ENCODE measurements at places on chromosomes 7 and 10.

DNA sequence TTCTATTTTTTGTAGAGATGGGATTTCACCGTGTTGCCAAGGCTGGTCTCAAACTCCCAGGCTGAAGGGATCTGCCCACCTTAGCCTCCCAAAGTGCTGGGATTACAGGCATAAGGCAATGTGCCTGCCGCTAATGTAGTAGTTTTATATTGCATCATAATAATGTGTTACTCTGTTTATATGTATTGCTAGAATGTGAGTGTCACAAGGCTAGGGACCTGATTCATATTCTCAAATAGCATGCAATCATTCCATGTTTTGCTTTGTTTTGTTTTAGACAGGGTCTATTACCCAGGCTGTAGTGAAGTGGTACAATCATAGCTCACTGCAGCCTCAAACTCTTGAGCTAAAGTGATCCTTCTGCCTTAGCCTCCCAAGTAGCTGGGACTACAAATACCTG is 13.5 kb downstream of the CCL26 start:
- peak; percentile 38 for DNase-seq

- peak; percentile 38 for DNase-seq
Observed at GRCh38 chr7:50791938-50792341, 9.2 kb upstream of the GRB10 start.

- no peak for DNase-seq
Observed at GRCh38 chr7:74173491-74173865, 678 bp upstream of the EIF4H start.

GRCh38 chr10:10520491-10521385 is 496.9 kb upstream of the CELF2 start:
- peak; percentile 8 for DNase-seq

DNA sequence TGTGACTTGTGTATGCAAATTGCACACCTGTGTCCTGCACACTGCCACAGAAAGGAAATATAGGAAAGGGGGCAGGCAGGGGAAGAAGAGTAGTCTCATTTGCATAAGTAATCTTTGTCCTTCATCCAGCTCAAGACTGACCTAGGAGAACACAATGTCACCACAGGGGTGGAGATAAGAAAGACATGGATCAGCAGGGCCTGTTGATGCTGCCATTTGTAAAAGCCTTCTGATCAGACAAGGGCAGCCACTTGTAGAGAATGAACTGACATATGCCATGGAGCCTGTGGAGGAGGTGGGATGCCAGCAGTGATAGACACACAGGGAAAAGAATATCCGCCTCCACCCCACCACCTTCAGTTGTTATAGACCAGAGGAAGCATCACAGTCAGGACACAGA is 528.9 kb downstream of the HTR7 start:
- DNase-seq = no peak

DNA sequence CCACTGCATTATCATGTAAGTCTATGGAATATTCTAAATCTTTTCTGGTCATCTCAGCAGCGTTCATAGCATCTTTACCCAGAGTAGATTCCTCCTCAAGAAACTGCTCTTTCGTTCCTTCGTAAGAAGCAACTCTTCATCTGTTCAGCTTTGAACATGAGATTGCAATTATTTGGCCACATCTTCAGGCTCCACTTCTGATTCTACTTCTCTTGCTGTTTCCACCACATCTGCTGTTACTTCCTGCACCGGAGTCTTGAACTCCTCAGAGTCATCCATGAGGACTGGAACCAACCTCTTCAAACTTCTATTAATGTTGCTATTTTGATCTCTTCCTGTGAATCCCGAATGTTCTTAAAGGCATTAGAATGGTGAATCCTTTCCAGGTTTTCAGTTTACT is 12.7 kb downstream of the CHST12 start:
- DNase-seq = no peak

DNA sequence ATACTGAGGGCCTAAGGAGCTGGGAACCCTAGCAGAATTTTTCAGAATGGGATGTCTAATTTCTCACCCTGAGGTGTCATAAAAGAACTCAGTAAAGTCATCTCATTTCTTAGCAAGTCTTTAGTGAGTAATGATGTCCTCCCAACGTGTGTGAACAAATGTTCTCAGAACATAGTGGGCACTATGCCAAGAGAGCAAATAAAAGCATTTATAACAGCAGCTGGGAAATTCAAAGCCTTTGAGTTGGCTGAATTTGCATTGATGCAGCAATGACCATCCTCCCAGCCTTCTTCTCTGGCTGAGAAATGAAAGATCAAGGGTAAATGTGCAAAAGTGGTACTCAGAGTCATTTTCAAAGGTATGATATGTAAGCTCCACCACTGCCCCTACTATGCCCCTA is 109.4 kb downstream of the FAM107B start:
- no peak for DNase-seq

DNA sequence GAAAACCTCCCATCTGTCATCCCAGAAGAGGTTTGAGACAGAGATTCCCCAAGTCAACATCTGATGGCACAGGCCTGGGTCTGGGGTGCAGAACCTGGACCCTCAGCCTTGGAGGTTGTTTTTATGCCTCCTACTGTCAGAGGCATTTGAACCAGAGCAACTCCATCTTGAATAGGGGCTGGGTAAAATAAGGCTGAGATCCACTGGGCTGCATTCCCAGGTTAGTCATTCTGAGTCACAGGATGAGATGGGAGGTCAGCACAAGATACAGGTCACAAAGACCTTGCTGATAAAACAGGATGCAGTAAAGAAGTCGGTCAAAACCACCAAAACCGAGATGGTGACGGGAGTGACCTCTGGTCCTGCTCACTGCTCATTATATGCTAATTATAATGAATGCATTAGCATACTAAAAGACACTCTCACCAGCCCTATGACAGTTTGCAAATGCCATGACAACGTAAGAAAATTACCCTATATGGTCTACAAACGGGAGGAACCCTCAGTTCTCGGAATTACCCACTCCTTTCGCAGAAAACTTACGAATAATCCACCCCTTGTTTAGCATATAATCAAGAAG is 92.0 kb downstream of the ITGA8 start:
- DNase-seq = no peak

DNA sequence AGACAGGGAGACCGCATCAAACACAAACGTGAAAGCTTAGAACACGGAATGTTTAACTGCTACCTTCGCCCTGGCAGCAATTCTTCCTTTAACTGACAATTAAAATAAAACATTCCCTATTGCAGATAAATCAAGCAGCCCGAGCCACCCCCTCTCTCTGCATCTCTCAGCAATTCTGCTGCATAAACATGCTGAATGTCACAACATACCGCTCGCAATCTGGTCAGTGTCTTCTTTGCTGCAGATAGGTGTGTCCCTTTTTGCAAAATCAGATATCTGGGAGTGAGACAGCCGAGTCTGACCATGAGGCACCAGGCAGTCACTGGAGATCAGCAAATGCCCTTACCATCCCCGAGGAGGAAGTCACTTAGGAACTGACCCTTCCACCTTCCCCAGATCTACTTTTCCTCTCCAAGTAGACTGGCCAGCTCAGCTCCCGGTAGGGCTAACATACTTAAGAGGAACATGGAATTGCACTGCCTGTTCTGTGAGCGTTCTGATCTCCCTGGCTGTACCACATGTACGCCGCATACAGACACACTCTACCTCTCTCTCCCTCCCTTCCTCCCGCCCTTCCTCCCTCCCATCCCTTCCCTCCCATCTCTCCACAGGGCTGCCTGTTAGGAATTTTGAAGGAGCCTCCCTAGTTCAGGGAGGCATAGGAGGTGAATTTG is at the start of gene FRMD4A:
Gene FRMD4A (minus strand): TSS at position 537 of the 674 bp plus-strand sequence.
- DNase-seq = no peak

GRCh38 chr7:27678617-27679260 is 16.1 kb upstream of the HIBADH start:
- DNase-seq = no peak

GRCh38 chr7:110595694-110596093 is 495.2 kb upstream of the LRRN3 start:
- no peak for DNase-seq

DNA sequence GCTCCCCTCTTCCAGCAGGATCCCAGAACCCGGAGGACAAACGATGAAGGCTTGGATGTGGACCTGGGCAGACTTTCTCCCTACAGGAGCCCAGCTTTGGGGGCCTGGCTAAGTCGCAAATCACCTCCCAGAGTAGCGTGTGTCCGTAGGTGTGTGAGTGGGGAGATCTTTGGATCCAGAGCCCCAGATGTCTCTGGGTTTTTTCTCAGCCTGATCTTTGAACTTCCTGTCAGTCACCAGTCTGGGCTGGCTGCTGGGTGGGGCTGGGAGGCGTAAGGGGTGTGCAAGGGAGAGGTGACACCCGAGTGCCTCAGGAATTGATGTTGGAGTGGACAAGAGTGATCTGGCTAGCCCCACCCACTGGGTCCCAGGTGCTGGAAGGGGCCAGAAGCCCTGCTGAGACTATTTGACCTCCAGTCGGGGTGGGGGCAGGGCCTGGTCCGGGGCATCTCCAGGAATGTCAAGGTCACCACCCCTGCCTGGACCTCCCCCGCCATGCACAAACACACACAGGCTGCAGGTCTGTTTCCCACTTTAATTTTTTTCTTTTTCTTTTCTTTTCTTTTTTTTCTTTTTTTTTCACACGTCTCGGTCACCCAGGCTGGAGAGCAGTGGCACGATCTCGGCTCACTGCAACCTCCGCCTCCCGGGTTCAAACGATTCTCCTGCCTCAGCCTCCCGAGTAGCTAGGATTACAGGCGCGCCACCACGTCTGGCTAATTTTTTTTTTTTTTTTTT is at the start of gene MOGAT3:
Gene MOGAT3 (minus strand): TSS at position 175 of the 738 bp plus-strand sequence. CDS start 182 bp downstream, outside the sequence.
- DNase-seq = no peak

DNA sequence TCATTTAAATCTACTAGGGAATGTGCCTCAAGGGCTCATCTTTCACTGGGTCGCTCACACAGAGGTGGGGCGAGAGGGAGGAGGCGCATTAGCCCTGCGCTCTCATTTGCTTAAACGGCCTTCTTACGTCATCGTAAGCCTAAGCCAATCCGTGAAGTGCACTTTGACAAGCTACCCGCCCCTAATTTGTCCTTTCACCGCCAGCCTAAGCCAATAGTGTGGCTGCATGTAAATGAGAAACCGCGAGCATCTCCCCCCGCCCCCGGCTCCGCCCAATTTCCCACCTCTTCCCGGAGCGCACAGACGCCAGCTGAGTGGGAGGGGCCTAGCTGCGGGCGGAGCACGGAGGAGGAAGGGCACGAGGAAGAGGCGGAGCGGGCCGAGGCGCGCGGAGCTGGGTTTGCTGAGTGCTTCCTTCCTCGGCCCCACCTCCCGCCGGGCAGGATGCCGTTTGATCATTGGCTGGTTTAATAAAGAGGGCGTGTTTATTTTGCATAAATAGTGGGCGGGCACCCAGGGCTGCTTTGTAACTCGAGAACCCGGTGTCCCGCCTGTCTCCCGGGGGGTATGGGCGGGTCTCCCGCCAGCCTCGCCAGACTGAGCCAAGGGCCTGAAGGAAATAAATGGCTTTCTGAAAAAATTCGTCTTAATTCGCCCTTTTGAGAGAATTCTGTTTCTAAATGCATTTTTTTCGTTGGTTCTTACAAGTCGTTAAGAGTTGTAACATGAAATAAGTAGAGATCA is 289.6 kb upstream of the NFE2L3 start:
- DNase-seq = peak; percentile 100

DNA sequence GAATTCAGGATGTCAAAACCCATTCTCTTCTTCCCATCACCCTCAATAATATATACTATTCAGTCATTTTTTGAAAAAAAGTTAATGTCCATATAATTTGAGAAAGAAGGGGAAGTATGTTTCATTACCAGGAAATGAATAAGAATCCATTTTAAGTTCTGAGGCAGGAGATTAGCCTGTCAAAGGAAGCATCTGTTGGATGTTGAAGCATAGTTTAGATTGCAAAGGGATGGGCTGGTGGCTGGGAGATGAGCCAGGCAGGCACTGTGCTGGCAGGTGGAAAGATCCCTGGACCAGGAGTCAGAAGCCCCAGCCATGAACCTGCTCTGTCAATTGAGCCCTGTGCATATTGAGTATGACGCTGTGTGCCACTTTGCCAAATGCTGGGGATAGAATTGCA is 48.4 kb upstream of the CRTAC1 start:
- DNase-seq = no peak

GRCh38 chr7:16850614-16851466 is 30.9 kb downstream of the AGR3 start:
- DNase-seq = no peak

DNA sequence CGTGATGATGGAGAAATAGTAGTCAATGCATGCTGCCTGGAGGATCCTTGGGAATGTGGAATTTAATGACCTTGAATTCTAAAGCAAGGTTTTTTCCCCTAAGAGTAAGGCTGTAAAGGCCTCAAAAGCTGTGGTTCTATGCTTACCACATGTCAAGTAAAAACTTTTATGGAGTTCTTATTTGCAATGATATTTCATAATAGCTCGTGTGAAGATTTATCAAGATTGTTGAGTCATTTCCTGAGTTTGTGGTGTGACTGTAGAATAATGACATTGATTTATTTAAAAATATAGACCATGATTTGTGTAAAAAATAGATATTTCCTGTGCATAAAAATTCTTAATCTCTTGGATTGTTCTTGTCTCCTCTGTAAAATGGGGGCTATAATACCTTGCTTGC is 67.5 kb upstream of the SORCS1 start:
- no peak for DNase-seq

DNA sequence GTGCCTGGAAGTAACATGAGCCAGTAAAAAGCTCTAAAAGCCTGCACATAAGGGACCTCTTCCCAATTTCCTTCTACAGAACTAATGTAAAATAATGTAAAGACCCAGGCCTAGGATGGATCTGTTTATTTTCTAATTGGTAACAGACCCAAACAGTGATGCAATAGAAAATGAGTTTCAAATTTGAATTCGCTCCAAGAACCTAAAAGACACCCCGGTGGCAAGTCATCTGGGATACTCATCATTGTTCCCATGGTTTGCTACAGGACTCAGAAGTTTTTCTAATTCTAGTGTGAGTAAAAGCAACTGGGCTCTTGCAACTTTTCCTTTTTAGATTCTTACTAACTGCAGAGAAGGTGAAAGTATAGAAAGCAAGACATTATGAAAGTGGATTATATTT is 271.3 kb upstream of the CACNA2D1 start:
- peak; percentile 76 for DNase-seq

GRCh38 chr10:128268015-128268722 is 141.9 kb upstream of the MKI67 start:
- DNase-seq = peak; percentile 27

DNA sequence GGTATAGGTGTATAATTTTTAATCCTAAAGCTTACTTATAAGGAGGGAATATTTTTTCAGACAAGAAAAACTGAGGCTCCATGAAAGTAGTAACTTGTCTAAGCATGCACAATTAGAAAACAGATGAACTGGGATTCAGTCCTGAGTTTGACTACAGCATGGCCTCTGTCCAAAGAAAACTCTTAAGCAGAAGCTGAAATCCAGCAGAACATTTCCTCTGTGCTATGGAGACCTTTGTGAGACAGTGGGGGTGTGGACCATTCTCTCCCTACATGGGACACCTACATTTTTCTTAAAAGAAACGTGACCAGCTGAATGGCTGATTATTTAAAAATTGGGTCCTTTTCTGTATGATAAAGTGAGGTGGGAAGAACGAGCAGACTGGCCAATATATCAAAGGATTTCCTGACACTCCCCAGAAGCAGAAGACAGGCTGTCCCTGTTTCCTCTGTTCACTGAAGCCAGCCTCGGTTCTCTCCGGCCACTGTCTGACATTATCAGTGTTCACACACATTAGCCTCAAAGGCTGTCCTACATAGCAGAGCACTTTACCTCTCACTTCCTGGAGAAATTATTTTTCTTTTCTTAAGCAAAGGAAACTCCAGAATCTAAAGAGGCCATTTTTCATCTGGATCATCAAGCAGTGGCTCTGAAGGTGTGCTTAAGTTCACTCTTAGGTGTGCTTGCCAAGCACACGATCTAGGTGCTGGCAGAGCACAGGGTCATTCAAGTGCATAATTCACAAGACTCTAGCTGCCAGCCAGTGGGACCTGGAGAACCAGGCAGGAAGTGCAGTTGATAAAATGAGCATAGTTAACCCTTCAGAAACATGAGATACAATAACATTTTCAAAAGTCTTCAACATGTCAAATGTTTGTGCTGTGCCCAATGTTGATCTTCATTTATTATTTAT is 40.4 kb upstream of the KIAA1217 start:
- DNase-seq = no peak
